DND-41 (cell line): ENCODE measurements at places on chromosomes 5 and 9.
A peak's percentile ranks its signal among the peaks of the same experiment; 100 is the strongest.

- H3K36me3 ChIP-seq: no peaks in the 10 kb centered on the region
- no peaks in the 10 kb centered on the region for H3K27me3 ChIP-seq
- no peak overlapping the region for H3K4me3 ChIP-seq
- no peak overlapping the region for H3K27ac ChIP-seq
- H3K4me1 ChIP-seq: no peaks in the 10 kb centered on the region
- no peak for DNase-seq
Measured at GRCh38 chr5:39107350-39107749, 33.2 kb upstream of the RICTOR start.

DNA sequence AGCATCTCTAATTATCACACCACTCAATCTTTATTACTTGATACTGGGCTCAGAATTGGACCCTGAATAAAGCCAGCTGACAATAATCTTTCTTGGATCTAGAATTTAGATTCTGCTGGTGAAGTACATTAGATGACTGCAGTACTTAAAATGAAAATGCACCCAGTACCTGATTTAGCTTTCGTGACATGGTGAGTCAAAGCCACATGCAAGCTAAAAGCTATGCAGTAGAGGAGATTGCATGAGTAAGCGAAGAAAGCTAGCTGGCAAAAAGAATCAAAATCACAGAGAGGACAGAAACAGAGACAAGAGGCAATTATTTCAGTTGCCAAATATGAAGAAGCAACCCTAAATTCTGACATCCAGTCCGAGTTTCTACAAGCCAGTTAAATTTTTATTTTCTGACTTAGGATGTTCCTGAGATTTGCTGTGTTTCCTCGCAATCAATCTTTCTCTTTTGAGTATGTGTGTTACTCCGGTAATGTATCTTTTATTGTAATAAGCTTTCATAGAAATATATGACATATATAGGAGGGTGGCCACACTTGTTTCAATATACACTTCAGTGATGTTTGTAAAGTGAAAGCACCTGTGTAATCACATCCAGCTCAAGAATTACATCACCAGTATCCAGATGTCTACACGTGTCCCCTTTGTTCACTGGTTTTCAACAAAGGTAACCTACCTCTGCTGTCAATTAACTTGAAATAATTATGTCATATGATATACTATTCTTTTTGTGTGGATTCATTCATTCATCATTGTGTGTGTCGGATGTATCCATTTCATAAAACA is 101.7 kb downstream of the CDH18 start:
- no peaks in the 10 kb centered on the region for H3K27me3 ChIP-seq
- H3K27ac ChIP-seq: no peak overlapping the region
- no peaks in the 10 kb centered on the region for H3K36me3 ChIP-seq
- H3K4me3 ChIP-seq: no peak overlapping the region
- DNase-seq: no peak
- H3K4me1 ChIP-seq: no peaks in the 10 kb centered on the region

- no peak for DNase-seq
- no peaks in the 10 kb centered on the region for H3K36me3 ChIP-seq
- no peaks in the 10 kb centered on the region for H3K4me1 ChIP-seq
Measured at GRCh38 chr9:27117489-27118135, 8.6 kb downstream of the TEK start.

DNA sequence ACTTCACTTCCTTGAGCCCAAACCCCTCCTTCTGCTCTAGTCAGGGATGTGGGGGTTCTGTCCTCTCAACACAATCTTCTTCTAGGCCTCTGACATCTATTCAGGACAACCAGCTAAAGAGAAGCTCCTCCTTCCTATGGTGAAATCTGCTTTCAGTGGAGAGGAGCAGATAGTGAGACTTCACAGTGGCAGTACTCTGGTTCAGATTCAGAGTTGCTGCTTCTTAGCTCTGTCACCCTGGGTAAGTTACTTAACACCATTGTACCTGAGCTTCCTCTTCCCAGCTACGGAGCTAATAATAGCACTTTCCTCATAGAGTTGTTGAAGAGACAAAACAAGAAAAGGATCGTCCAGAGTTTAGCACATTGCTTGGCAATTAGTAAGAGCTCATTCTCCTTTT is 77.3 kb upstream of the LARP1 start:
- DNase-seq: no peak
- peaks cover 5% of the 10 kb centered on the region for H3K4me1 ChIP-seq
- H3K36me3 ChIP-seq: no peaks in the 10 kb centered on the region

GRCh38 chr5:1409381-1410110 is 35.7 kb downstream of the SLC6A3 start:
- H3K36me3 ChIP-seq: no peaks in the 10 kb centered on the region
- DNase-seq: peak; percentile 71
- no peaks in the 10 kb centered on the region for H3K27me3 ChIP-seq
- H3K4me1 ChIP-seq: no peaks in the 10 kb centered on the region
- H3K27ac ChIP-seq: no peak overlapping the region

DNA sequence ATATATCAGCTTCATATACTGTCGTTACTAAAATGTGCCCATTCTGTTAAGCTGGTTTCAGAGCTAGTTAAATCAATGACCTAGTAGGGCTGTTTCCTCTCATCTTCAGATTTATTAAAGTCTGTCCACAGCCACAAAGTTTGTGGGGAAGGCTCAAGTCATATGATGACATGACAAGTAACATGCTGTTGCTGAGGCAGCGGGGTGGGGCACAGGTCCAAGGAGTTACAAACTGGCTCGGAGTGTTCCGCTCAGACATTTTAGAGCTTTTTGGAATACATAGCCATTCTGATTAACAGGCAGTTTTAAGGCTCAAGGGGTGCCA is 2.7 kb upstream of the ANP32B start:
- H3K4me1 ChIP-seq: peaks cover 23% of the 10 kb centered on the region
- H3K4me3 ChIP-seq: no peak overlapping the region
- peaks cover 6% of the 10 kb centered on the region; the same call in 1 of the 2 replicates for H3K36me3 ChIP-seq
- no peaks in the 10 kb centered on the region for H3K27me3 ChIP-seq
- no peak overlapping the region for H3K27ac ChIP-seq
